ENCODE measurements at places on chromosomes 6 and 20. TPM values are rescaled to one million over a fixed set of nuclear protein-coding genes. Genes with fewer than 3 reads are reported as not detected.

- no peak overlapping the region for H3K27ac ChIP-seq
- peaks cover 12% of the 10 kb centered on the region for H3K36me3 ChIP-seq
- H3K4me3 ChIP-seq: no peak overlapping the region
- DNase-seq: no peak
Observed at GRCh38 chr6:132490478-132491204, 22.3 kb downstream of the STX7 start.

- H3K27ac ChIP-seq: no peak overlapping the region
- no peak for DNase-seq
- no peaks in the 10 kb centered on the region for H3K4me1 ChIP-seq
- no peaks in the 10 kb centered on the region for H3K36me3 ChIP-seq
Observed at GRCh38 chr6:169026175-169026574, 227.5 kb downstream of the THBS2 start.

GRCh38 chr20:15288106-15288505, 950.7 kb upstream of the FLRT3 start:
- H3K27ac ChIP-seq: no peak overlapping the region
- H3K27me3 ChIP-seq: no peaks in the 10 kb centered on the region
- no peak overlapping the region for H3K4me3 ChIP-seq
- H3K4me1 ChIP-seq: no peaks in the 10 kb centered on the region

DNA sequence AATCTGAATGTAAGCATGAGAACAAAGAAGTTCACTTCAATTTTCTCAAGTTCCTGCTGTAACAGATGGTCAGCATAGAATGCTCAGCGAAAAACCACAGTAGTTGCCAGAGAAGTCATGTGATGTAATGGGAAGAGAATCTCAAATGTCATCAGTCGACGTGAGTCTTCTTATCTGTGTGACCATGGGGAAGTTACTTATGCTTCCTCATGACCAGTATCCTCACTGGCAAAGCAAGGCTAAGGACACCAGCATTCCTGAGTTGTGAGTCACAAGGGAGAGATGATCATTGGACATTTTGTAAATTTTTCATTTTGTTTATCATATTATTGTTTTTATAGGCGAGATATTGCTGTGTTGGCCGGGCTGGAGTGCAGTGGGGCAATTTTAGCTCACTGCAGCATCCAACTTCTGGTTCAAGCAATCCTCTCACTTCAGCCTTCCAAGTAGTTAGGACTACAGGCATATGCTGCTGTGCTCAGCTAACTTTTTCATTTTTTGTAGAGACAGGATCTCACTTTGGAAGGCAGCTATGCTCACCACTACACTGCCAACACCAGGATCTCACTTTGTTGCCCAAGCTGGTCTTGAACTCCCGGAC, 21.9 kb downstream of the SGK1 start:
- DNase-seq: no peak
- H3K4me1 ChIP-seq: no peaks in the 10 kb centered on the region
- no peaks in the 10 kb centered on the region for H3K27me3 ChIP-seq
- H3K27ac ChIP-seq: no peak overlapping the region

DNA sequence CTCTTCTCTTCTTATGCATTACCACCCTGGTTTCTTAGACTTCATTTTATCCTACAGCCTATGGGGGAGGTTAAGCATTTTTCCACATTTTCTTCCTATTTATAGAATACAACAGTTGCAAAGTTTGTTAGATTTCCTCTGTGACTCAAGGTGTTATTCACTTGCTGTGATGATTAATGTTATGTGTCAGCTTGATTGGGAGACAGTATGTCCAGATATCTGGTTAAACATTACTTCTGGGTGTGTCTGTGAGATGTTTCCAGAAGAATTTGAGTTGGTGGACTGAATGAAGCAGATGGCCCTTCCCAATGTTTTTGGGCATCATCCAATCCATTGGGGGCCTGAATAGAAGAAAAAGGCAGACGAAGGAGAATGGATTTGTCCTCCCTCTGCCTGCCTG, 131.3 kb downstream of the C6orf118 start:
- H3K36me3 ChIP-seq: no peaks in the 10 kb centered on the region
- no peak overlapping the region for H3K4me3 ChIP-seq
- H3K27ac ChIP-seq: no peak overlapping the region
- DNase-seq: no peak
- H3K4me1 ChIP-seq: no peaks in the 10 kb centered on the region
- H3K27me3 ChIP-seq: no peaks in the 10 kb centered on the region

DNA sequence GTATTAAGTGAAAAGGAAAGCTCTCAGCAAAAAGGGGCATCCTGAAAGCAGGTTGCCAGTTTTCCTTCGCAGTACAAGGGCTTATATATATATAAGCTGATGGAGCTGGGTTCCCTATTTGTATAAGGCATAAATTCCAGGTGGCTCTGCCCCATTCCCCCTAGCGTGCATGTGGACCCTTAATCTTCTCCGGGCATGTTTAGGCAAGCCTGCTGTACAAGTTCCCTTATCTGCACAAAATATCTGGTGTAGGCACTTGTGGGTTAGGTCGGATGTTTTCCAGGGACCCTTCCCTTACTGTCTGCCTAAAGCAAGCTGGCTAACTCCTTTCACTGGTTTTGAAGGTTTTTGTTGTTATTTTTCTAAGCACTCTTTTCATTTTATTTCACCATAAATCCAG, 140.7 kb downstream of the FUT9 start:
- no peak for DNase-seq
- no peak overlapping the region for H3K4me3 ChIP-seq
- H3K27ac ChIP-seq: no peak overlapping the region
- no peaks in the 10 kb centered on the region for H3K36me3 ChIP-seq

GRCh38 chr6:106731144-106731842, 101.9 kb downstream of the QRSL1 start:
- no peak for DNase-seq
- no peak overlapping the region for H3K27ac ChIP-seq
- H3K4me3 ChIP-seq: no peak overlapping the region
- H3K4me1 ChIP-seq: no peaks in the 10 kb centered on the region
- H3K36me3 ChIP-seq: no peaks in the 10 kb centered on the region
- H3K27me3 ChIP-seq: peaks cover 17% of the 10 kb centered on the region

PKIG gene
- 1.6 TPM for total RNA-seq

All from activated CD4-positive, alpha-beta memory T cell treated with anti-CD3 and anti-CD28 coated beads, Interleukin-2, amount 10 ng/mL, durations not matched to agents 7 days and 5 days (primary cell).